ENCODE measurements at places on chromosomes 7 and 10.
A peak's percentile ranks its signal among the peaks of the same experiment; 100 is the strongest.

GRCh38 chr7:101519324-101520023 lies 109.6 kb downstream of the MYL10 start:
- no peak for DNase-seq

DNA sequence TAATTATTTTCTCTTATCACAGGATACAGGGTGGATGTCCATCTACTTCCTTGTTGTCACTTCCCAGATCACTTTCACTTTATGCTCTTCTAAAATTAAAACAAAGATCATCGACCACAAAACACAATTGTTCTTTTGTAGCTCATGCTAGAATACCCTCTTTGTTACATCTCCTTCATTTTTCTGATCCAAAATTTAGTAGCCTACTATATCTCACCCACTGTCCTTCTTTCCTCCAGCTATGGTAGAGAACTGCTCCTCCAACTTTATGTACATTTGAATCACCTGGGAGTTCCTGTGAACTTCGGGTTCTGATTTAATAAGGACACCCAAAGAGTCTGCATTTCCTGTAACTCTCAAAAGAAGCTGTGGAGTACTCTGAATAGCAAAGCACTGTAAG lies 1.2 kb upstream of the AHR start:
- no peak for DNase-seq

- no peak for DNase-seq
These were observed 3.2 kb downstream of the MRPL43 start for GRCh38 chr10:100983868-100984671.

DNA sequence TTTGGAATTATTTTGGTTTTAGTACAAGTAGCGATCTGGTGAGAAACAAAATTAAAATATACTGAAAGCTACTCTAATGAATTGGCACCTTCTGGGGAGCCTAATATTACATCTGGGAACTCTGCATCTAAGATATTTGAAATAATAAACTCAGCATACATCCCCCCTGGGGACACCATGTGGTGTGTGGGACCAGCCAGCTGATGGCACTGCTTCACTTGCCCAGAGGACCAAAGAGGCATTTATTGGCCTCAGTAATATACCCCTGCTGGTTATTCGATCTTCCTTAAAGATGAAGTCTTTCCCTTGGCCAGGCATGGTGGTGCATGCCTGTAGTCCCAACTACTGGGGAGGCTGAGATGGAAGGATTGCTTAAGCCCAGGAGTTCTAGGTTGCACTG lies 195.1 kb upstream of the AUTS2 start:
- no peak for DNase-seq

GRCh38 chr10:62050893-62051433 lies 149.5 kb downstream of the ARID5B start:
- DNase-seq: peak; percentile 76

- DNase-seq: peak; percentile 73
These were observed 123.4 kb downstream of the NT5C2 start for GRCh38 chr10:103069453-103070331.

DNA sequence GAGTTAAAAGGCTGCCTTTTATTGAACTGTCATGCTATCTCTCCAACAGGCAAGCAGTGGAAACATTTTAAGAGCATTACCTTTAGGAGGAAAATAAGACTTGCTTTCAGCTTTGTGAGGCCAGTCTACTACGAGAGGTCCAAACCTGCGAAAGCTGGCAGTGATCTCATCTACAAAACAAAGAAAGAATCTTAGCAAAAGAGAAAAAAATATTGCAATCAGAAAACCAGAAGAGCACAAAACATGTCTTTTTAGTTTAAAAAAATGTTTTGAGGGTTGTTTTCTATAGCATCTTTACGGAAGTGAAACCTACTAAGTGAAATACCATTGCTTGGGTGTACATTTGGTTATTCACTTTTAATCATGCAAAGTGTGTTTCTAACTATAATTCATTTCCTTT lies 147.9 kb downstream of the CPEB3 start:
- no peak for DNase-seq

DNA sequence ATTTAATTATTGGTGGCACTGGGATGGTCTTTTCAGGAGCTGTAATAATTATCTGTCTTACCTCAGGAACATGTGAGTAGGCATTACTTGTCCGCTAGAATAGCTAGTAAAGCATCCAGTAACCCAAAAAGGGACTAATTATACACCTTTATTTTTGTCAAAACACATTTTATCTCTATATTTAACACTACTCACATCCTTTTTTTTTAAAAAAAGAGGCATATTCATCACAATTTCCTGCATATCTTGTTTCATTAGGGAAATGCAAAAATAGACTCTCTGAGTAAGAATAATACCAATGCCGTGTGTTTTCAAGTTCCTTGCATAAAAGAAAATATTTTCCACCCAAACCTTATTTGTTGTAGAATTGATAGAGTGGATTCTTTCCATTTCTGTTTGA lies 99.5 kb downstream of the VTI1A start:
- no peak for DNase-seq

DNA sequence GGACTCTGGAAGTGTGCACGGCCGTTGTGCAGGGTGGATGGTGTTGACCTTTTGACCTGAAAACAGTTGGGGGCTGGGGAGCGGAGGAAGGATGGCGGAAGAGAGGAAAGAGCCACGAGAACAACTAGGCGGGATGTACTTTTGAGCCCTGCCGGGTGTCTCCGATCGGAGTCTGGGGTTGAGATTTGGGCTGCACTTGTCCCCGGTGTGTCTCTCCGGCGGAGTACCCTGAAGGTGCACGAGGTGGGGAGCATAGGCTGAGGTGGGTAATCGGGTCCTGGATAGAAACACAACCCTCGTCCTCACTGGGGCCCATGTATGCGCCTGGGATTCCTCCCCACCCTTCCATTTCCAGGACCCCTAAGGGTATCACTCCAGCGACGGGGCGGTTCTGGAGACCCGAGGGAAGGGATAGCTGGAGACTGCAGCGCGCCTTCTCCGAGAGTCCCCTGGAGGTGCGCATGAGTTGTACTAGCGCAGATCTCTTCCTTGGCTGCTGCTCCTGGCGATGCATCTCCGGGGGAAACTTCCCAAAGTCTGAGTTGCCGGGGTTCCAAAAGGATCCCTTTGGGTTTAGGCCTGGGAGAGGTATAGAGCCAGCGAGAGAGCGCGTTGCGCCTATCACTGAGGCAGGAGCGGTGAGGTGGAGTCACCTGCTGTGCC lies 4.6 kb upstream of the HMX2 start:
- no peak for DNase-seq

- no peak for DNase-seq
These were observed 12.5 kb upstream of the ST7 start for GRCh38 chr7:116940689-116941370.

DNA sequence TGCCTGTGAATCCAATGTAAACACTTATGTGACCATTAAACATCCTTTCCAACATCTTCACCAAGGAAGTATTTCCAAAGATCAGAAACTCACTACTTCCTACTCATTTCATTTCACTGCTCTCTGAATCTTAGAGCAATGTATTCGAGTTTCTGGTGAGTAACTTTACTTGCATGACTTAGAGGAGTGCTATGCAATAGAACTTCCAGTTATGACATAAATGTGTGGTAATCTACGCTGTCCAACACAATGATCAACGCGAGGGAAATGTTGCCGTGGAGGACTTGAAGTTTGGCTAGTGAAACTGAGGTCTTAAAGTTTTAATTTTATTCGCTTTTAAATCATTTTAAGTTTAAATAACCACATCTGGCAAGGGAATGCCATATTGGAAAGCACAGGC lies 1326.3 kb downstream of the XPNPEP1 start:
- DNase-seq: no peak

- no peak for DNase-seq
These were observed 652 bp downstream of the OR2A12 start for GRCh38 chr7:144086730-144087129.

DNA sequence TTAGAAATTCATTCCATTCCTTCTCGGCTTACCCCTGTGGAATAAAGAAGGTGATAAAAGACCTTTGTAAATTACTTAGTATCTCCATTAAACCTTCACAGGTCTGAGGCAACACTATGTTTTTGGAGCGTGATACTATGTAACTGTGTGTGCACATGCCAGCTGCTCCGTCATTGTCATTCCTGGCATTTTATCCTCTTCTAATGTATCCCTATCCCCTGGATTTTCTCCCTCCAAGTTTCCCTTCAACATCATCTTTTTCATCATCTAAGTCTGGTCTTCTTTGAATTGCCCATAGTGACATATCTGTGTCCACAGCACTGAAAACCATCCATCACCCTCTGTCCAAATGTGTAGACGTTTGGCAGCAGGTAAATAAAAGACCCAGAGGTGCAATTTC lies 125.7 kb downstream of the TEX36 start:
- DNase-seq: no peak

GRCh38 chr7:154726368-154726767 lies 276.6 kb downstream of the PAXIP1 start:
- no peak for DNase-seq

DNA sequence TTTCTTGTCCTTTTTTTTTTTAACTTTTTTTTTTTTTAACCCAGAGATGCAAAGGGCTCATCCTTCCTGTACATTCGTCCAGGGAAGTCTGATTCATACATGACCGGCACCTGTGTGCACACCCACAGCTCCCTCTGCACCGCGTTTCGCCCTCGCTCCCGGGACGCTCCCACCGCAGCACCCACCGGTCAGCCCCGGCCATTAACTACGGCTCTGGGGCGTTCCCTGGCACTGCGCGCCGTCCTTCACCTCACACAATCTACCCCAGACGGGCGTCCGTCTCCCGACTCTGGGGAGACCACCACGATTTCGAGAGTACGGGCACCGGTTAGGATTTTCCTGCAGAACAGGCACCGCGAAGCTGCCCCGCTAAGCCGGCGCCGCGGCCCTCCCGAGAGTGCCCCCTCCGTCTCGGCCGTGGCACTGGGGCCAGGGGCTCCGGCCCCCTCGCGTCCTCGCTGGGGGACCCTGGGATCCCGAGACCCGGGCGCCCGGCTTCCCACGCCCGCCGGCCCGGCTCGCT lies 452 bp downstream of the ATE1 start:
- peak; percentile 7 for DNase-seq

DNA sequence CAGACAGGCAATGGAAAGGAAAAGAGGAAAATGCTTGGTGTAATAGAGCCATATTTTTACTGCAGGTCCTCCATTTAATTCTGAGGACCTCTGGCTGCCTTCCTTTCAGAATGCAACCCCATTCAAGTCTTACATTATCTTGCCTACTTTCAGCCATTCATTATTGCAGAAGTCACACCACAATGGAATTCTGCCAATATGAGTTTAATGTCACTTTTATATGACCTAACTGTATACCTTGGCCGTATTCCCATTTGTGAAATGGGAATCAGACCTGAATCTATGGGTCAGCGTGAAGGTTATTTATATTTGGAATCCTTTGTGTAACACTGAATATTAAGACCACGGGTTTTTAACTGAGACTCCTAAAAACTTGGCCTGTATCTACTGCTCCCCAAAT lies 241.7 kb upstream of the AOAH start:
- DNase-seq: no peak

- DNase-seq: no peak
These were observed 10.7 kb downstream of the A1CF start for GRCh38 chr10:50874723-50875122.

- DNase-seq: no peak
These were observed 34.3 kb upstream of the WASHC2A start for GRCh38 chr10:50033481-50033880.

DNA sequence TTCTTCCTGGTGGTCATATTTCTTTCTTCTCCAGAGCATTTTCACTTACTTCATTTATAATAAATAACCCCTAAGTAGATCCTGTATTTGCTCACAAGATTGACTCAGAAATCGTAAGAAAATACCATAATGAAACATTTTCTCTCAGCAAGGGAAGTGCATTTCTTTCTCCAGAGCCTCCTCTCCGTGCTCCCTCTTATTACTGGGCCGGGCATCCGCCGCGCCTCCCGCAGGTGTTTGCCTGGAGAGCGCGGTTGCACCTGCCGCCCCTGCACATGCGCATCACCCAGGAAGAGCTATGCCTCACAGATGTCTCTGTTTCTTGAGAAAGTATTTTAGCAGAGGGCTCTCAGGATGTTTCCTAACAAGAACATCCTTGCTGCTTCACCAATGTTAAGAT lies 509.2 kb downstream of the TCERG1L start:
- DNase-seq: no peak

GRCh38 chr10:95567903-95568630 lies 6.9 kb upstream of the SORBS1 start:
- DNase-seq: no peak

GRCh38 chr7:101970801-101971200 lies 153.4 kb downstream of the CUX1 start:
- DNase-seq: no peak

DNA sequence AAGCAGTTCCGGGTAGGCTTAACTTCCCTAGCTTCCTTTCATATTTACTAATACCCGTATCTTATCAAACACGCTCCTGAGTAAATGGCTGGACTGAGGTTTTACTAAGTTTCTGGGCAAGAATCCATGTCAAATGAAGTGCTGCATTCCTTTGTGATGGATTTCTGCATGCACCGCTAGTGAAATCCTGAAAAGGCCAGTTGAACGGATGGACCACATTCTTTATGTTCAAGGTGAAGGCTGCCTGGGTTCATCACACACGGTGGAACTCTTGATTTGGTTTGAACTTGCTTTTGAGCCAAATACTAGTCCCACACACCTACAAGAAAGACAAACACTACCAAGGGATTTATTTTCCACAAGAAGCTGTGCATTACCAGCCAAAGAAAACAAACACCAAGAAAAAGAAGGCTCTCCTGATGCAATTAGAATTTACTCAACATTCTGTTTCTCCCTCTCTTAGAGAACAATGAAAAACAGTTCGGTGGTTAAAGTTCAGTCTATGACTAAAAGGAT lies 255.0 kb upstream of the SEMA3C start:
- DNase-seq: no peak

- no peak for DNase-seq
These were observed 336.8 kb upstream of the IGFBP3 start for GRCh38 chr7:46257761-46258448.

GRCh38 chr10:11551916-11552602 lies 59.4 kb downstream of the USP6NL start:
- DNase-seq: no peak

- peak; percentile 36 for DNase-seq
These were observed 83.1 kb downstream of the CTNNA3 start for GRCh38 chr10:67612577-67613537.

DNA sequence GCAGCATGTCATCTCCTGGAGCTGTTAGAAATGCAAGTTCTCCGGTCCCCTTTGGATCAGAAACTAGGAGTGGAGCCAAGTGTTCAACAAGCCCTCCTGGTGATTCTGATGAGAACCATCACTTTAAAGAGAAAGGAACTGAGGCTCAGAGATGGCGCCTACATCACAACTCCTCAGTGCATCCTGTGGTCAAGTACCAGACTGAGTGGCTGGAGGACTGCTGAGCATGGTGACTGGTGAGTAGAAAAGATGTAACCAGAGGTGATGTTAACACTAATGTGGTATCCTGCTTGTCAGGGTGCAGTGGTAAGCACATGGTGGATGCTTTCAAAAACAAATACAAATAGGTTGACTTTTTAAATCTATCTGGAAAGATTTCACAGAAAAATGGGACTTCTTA lies 3.5 kb upstream of the OIT3 start:
- DNase-seq: no peak

DNA sequence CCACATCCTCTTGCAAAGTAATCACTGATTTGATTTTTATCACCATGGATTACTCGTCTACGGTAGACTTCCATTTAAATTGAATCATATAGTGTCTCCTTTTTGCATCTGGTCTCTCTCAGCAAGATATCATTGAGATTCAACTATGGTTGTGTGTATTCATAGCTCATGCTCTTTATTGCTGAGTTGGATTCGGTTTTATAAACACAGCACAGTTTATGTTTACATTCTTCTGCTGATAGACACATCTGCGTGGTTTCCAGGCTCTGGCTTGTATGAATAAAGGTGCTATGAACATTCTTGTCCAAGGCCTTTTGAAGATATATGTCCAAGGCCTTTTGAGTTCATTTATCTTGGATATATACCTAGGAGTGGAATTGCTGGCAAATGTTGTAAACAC lies 356.5 kb upstream of the CELF2 start:
- no peak for DNase-seq
